ENCODE measurements at places on chromosomes 3 and 15. TPM values are rescaled to one million over a fixed set of nuclear protein-coding genes. Genes with fewer than 3 reads are reported as not detected.

The FGF7 gene
- 126 TPM for total RNA-seq

The SEMA5B gene
- total RNA-seq = 0.81 TPM

The SLC24A5 gene
- not detected for total RNA-seq

The NMD3 gene
- total RNA-seq = 53.8 TPM

All from aorta (tissue), 5 donors.